ENCODE measurements at places on chromosomes 3 and 15.

DNA sequence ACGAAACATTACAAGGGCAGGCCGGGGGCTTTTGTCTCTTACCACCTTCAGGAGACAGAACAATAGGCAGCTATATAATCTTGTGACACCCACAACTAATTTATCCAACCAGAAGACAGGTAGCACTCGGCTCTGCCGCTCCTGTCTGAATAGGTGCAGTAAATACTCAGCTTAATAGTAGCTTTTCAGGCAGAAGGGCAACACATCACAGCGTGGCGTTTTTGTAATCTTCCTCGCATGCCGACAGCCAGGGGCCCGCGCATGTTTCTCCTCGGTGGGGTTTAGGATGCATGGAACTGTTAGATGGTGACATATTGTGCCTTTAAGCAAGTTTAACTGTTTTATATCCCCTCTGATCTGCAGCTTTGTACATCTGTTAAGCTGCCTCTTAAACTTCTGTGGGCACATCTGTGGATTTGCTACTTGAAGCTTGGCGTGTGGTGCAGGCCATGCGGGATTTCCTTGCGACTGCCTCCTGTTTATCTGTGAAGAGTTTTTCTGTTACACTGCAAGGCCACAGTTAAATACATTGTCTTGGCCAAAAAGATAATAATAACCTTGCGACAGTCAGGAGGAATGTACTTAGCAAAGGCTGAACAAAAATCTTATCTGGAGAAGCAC lies 123.2 kb upstream of the BNIP2 start:
- no peak for DNase-seq

DNA sequence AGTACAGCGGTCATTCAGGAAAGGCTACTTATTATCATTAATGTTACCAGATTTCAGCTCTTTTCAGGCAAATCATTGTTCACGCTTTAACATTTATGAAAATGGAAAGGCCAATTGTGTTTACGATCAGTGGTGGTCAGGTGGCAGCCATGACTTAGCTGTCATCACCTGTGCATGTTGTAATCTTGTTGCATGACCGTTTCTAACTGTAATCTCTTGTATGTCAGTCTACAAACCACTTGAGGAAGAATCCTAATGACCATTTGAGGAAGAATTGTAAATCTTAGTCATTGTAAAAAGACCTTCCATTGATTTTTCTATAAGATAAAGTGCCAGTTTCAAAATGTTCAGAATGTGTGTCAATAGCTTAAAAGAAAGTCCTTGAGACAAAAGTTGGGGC lies 100.4 kb downstream of the SERPINI1 start:
- DNase-seq = no peak

- no peak for DNase-seq
Measured at GRCh38 chr3:50536471-50537180, 30.9 kb downstream of the C3orf18 start.

DNA sequence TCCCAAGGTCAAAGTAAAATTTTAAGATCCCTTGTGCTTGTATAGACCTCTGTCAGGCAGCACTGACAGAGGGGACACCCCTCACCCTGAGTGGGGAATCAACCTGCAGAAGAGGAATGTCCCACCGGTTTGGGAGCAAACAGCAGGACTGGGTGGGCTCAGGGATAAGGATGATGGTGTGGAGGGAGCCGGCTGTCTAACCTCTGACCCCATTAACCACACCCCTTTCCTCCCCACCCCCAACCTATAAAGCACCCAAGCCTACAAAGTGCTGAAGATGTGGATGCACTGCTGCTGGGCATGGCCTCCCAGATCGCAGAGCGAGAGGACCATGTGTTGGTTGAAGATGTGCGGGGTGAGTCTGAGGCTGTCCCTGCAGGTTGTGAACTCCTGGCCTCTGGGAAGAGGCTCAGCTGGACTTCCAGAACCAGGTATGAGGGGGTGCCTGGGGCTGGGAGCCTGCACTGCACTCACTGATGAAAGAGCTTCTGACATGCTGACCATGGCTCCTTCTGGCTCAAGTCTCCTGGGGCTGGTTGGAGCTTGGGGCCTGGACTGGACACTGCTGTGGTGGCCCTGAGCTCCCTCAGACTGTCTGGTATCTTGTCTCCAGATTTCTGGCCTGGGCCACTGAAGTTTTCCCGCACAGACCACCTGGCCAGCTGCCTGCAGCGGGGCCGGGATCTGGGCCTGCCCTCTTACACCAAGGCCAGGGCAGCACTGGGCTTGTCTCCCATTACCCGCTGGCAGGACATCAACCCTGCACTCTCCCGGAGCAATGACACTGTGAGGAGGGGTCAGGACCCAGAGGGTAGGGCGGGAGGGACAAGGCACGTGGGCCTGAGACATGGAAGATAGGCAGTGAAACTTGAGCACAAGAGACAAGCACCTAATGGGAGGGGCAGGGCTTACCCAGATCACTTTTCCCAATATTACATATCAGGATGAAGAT lies 9.3 kb downstream of the DUOX1 start:
- DNase-seq = no peak

DNA sequence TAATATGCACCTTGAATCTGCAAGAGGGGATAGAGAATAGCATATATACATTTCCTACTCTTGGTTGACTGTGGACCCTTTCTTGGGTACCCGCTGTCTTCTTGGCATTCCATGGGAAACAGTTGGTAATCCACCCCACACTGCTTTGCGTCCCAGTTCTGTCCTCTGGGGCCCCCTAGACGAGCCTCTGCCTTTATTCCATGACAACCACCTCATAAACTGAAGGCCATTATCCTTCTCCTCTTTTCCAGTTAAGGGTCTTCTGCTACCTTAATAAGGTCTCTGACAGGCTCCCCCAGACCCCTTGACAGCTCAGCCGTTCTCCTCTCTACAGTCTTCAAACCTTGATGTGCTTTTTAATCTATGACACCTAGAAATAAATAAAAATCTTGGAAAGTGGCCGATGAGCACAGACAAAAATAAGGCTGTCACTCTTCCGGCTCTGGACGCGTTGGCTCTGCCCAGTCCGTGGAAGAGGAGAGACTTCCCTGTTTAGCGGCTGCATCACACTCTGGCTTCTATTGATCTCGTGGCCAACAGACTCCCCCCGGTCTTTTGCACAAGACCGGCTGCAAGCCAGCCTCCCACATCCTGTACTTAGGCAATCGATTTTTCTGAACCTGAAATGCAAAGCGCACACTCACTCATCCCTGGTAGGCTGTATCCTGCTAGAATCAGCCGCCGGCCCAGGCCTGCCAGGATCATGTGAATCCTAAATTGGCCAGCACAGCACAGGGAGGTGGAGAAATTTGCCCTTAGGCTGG lies 251.0 kb upstream of the TLE3 start:
- no peak for DNase-seq

DNA sequence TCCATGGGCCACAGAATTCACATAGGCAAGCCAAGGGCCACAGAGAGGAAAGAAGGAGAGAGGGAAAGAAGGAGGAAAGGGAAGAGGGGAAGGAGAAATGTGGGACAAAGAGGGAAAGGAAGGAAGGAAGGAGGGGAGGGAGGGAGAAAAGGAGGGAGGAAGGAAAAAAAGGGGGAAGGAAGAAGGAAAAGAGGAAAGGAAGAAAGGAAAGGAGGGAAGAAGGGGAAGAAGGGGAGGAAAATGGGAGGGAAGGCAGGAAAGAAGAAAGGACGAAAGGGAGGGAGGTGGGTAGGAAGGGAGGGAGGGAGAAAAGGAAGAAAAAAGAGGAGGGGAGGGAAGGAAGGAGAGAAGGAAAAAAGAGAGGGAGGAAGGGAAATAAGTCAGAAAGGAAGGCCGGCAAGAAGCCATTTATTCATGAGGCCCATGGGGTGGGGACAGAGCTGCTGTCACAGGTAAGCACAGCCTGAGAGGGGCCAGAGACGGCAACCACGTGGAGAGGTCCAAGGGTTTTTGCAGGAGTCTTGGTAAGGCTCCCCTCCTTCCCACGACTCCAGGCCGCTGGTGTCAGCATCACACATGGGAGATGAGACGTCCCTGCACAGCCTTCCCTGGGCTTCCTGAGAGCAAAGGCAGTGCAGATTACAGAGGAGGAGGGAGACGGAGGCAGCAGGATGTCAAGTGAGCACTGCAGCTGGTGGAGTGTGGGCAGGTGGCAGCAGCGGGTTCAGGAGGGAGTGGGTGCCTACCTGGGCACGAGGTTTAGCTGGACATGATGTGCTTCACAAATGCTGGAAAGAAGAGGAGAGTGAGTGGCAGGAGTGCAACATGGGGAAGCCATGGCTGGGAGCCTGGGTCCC lies 5.5 kb downstream of the MYL3 start:
- no peak for DNase-seq

GRCh38 chr15:61088675-61089074 lies 140.4 kb downstream of the RORA start:
- no peak for DNase-seq

DNA sequence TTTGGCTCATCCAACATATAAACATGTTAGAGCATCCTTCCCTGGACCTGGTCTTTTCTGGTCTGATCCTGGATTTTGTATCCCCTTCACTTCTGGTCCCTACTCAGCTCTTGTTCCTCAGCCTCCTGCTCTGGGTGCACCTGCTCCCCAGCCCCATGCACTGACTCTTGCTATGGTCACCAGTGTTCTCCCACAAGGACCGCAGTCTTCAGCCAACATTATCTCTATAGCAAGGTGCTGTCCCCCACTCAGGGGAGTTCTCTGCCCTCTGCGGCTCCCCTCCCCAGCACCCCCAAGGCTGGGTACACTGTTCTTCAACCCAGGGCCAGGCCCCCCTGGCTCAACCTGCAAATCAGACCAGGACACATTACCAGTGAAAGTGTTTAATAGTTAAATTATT lies 80.2 kb downstream of the SEC22A start:
- no peak for DNase-seq

- DNase-seq = no peak
Measured at GRCh38 chr15:75763137-75763611, 50.5 kb upstream of the CSPG4 start.

GRCh38 chr3:49568965-49569364 lies 14.7 kb downstream of the BSN start:
- no peak for DNase-seq

GRCh38 chr3:32283304-32283703 lies 44.8 kb downstream of the CMTM8 start:
- no peak for DNase-seq

DNA sequence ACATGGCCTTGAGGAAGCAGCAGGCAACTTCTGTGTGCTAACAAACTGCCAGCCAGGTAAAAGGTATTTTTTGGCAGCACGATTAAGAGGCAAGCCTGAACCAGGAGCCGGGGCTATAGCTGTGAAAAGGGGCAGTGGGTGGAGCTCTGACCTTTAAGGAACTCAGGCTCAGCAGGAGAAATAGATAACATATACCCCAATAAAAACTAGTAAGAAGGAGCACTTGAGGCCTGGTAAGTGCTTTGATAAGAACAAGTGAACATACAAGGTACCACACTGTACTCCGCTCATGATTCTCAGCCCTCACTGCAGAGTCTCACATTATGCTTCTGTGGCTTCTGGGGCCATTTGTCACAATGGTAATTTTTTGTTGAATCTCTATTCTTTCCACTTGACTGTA lies 5.4 kb downstream of the FYCO1 start:
- no peak for DNase-seq

- no peak for DNase-seq
Measured at GRCh38 chr15:71623111-71623510, 187.2 kb upstream of the NR2E3 start.

- no peak for DNase-seq
Measured at GRCh38 chr3:150603980-150604319, 829 bp downstream of the SELENOT start.

GRCh38 chr3:12508291-12508700 lies 24.0 kb downstream of the TSEN2 start:
- no peak for DNase-seq

DNA sequence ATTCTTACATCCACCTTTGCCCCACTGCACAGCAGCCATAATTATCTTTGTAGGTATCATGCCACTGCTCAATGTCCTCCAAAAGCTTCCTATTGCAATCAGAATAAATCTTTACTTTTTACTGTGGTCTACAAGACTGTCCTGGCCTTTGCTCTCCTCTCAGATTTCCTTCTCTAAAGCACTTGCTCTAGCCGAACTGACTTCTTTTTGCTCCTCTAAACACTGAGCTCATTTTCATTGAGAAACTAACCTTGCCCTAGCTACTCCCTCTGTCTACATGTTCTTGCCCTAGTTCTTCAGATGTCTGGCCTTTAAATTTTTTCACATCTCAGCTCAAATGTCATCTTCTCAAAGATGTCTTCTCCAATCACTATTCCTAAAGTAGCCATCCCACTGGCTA lies 342.8 kb downstream of the TBC1D5 start:
- no peak for DNase-seq

GRCh38 chr3:101138817-101139216 lies 145.6 kb upstream of the ABI3BP start:
- no peak for DNase-seq

DNA sequence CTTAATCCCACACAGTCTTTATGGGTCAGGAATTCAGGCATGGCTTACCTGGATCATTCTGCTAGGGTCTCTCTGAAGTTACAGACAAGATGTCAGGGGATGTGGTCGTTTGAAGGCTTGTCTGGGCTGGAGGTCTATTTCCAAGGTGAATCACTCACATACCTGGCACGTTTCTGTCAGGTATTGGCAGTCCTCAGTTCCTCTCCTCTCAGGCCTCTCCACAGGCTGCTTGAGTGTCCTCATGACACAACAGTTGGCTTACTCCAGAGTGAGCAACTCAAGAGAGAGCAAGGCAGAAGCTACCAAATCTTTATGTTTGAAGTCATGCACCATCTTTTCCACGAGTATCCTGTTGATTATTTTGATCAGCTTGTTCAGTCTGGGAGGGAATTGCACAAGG lies 43.9 kb upstream of the PARP14 start:
- DNase-seq = no peak

- DNase-seq = no peak
Measured at GRCh38 chr15:85771781-85772445, 22.8 kb downstream of the KLHL25 start.

DNA sequence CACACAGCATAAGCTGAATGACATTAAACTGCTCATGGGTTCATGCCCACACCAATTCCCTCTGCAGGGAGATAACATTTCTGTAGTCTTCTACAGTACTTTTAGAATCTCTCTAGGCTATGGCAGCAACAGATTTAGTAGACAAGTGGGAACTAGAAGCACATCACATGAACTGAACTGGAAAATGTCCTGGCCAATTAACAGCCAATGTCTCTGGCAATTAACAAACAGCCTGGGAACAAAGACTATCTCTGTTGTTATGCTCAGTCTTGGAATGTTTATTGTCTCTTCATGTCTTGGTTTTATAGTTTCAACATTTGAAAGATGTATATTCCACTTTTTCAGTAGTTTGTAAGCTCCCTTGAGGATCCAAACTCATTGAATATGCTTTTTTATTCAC lies 523.2 kb upstream of the NAALADL2 start:
- no peak for DNase-seq

DNA sequence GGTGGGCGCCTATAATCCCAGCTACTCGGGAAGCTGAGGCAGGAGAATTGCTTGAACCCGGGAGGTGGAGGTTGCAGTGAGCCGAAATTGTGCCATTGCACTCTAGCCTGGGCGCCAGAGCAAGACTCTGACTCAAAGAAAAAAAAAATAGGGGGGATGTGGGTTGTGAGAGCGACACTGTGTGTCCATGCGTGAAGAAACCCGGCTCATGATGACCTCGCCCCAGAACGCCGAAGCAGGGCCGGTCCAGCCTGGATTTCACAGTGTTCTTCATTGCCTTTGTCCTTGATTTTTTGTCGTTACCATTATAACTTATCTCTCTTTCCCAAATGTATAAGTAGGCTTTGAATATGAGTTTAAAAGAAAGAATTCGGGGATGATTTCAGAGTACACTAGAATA lies 128.7 kb downstream of the PGPEP1L start:
- no peak for DNase-seq
